ENCODE measurements at places on chromosomes 3 and 15.
A peak's percentile ranks its signal among the peaks of the same experiment; 100 is the strongest.

GRCh38 chr3:193828477-193828876 lies 235.5 kb downstream of the OPA1 start:
- DNase-seq = no peak

- no peak for DNase-seq
Measured at GRCh38 chr3:75049533-75049932, 435.1 kb upstream of the CNTN3 start.

DNA sequence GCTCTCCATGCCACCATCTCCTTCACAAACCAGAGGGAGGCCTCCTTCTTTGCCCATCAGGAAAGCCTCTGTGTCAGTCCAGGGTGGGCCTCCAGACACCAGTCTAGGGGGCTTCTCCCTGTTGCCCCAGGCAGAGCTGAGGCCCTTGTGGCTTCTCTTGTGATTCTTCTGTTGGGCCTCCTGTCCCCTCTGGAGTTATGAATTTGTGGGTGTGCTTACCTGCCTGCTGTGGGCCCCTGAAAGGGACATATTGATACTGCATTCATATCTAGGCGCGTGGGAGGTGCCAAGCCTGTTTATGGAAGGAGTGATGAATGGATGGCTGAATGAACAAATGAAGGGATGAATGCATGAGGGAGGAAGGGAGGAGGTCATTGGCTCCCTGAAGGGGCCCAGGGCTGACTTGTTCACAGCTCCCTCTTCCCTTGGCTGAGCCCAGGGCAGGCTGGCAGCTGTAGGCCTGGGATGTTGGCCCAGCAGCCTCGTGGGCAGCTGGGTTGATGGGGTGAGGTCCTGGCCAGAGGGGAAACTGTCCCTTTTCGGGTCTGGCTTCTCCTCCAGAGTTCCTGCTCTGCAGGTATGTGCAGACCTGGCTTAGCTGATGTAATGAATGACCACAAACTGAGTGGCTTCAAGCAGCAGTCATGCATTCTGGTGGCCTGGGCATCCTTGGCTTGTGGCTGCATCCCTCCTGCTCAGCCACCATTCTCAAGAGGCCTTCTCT lies 195.4 kb downstream of the GOLGA6L6 start:
- no peak for DNase-seq

- no peak for DNase-seq
Measured at GRCh38 chr15:95329362-95329761, 1001.1 kb upstream of the NR2F2 start.

DNA sequence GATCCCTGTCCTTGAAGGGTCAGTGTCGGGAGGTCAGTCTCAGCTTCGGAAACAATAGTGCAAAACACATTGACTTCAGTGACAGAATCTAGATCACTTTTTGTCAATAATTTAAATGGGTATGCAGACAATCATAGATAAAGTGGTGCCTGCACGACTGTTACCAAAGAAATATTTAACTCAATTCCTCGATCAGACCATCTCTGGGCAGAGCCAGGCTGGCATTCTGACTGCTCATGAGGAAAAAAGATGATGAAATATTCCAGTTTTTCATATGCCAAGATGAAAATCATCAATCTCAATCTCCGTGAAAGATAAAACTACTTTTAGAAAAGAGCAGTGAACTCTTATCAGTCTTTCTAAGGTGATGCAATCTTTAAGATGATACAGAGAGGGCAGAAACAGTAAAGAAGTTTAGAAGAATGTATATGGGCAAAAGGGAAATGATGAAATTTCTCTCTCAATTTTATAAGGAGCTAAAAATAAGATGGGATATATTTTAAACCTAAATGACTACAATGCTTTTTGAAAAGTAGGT lies 169.9 kb downstream of the WDR72 start:
- no peak for DNase-seq

DNA sequence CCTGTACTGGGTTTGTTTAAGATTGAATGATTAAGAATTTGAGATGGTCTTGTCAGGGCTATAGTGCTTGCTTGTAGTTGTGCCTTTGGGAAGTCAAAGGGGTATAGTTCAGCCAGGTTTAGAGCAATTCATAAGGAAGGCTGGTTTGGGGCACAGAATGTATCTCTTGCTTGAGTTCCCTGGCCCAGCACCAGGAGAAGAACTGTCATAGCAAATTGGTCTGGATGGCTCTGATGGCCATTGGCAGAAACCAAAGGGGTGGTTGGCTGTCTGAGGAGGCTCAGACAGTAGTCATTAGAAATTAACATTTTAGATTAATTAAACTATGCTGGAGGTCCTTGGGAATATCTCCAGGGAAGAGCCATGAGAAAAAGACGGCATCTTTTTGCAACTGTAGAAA lies 25.4 kb upstream of the OTOL1 start:
- DNase-seq = no peak

- no peak for DNase-seq
Measured at GRCh38 chr15:58929891-58930416, 3.5 kb downstream of the SLTM start.

GRCh38 chr15:92393071-92393979 lies at the start of gene ST8SIA2:
Gene ST8SIA2 (plus strand): TSS chr15:92393881. CDS start chr15:92394065, 184 bp downstream.
- no peak for DNase-seq

DNA sequence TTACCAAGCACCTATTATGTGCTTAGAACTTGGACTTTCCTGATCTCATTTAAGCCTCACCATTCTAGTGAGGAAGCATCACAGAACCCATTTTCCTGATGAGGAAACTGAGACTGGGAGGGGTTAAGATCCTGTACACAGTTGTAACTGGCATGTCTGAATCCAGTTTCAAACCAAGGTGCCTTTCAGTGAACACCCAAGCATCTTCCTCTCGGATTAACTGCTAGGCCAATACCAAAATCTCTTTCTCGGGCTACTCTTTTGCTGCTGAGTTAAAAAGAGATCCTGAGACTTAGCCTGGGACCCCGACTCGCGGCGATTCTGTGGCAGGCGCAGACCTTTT lies 578 bp upstream of the CEMIP start:
- DNase-seq = no peak

- DNase-seq = no peak
Measured at GRCh38 chr15:34259566-34259965, 34.8 kb downstream of the EMC4 start.

GRCh38 chr3:150870406-150870805 lies 34.8 kb downstream of the MINDY4B start:
- DNase-seq = no peak

- DNase-seq = no peak
Measured at GRCh38 chr15:52350423-52350822, 54.8 kb upstream of the MYO5C start.

- no peak for DNase-seq
Measured at GRCh38 chr15:98401029-98401428, 247.3 kb upstream of the IGF1R start.

DNA sequence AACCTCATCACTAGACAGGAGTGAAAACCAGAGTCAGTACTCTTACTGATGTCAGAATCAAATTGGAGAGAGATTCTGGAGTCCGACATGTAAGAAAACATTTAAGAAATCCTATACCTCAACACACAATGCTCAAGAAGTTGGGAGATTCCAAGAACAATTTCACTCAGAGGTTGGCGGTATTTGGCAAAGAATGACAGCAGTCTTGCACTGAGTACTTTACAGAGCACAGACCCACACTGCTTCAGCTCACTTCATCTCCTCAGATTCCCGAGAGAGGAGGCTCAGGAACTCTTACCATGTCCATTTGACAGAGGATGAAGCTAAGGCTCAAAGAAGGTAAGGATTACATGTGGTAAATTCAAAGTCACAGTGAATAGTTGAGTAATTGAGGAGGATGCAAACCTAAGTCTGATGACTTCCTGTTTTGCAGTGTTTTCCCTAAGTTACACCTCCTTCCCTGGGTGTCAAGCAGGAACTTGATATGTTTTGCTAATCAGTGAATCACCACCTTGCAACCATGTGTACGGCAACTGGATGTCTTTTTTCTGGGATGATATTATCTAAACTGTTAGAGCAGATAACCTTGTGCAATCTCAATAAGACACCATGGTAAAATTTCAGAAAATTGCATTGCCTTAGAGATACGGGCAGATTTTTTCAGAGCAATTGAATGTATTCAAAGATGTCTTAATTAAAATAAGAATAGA lies 61.3 kb upstream of the MME start:
- no peak for DNase-seq

- no peak for DNase-seq
Measured at GRCh38 chr15:55526559-55527036, 18.6 kb upstream of the DNAAF4 start.

- peak; percentile 78 for DNase-seq
Measured at GRCh38 chr15:40367686-40368611, 9.9 kb downstream of the DISP2 start.

- DNase-seq = no peak
Measured at GRCh38 chr3:144351773-144352365, 380.2 kb downstream of the DIPK2A start.

GRCh38 chr15:92430069-92430440 lies 36.4 kb downstream of the ST8SIA2 start:
- DNase-seq = no peak

DNA sequence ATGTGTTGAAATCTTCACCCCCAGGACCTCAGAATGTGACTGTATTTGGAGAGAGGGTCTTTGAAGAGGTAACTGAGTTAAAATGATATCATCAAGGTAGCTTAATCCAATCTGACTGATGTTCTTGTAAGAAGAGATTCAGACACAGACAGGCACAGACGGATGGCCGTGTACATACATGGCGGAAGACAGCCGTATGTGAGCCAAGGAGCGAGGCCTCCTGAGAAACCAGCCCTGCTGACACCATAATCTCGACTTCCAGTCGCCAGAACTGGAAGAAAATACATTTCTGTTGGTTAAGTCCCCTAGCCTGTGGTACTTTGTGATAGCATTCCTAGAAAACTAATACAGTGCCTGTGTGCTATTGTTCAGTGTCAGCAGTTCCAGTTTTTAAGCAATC lies 73.6 kb downstream of the APBA2 start:
- DNase-seq = no peak

DNA sequence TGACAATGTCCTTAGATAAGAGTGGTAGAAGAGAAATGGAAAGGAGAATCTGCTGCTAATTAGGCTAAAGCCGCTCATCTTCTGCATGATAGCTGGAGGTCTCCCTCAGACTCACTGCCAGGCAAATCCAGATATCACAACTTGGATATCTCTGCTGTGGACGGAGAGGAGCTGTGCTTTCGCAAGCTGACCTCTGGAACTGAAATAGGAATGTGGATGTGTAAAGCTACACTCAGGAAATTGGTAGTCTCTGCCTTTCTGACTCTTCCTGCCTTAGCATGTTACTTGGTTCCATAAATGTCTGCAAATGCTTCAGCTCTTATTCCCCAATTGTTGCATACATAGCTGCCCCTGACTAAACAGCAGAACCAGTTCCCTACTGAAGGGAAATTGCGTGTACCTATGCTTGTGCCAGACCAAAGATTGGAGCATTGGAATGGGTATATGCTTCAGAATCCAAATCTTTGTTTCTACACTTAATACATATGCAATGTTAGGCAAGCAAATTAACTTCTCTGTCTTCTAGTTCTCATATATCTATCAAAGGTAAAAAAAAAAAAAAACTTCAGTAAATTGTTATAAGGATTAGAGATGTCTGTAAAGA lies 74.7 kb upstream of the ROBO2 start:
- DNase-seq = no peak

DNA sequence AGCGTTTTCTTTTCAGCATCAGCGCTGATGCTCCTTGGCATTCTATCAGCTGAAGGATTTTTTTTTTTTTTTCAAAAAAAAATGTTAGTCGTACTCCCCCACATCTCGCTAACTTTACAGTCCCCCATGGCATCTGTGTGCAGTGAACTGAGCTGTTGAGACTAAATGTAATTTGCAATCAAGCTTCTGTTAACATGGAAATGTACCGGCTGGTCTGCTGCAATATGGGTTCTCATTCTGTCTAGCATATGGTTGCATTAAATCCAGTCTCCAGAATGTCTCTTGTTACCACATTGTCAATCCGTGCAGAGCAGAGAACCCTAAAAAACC lies 32.2 kb upstream of the TPRG1 start:
- DNase-seq = no peak

DNA sequence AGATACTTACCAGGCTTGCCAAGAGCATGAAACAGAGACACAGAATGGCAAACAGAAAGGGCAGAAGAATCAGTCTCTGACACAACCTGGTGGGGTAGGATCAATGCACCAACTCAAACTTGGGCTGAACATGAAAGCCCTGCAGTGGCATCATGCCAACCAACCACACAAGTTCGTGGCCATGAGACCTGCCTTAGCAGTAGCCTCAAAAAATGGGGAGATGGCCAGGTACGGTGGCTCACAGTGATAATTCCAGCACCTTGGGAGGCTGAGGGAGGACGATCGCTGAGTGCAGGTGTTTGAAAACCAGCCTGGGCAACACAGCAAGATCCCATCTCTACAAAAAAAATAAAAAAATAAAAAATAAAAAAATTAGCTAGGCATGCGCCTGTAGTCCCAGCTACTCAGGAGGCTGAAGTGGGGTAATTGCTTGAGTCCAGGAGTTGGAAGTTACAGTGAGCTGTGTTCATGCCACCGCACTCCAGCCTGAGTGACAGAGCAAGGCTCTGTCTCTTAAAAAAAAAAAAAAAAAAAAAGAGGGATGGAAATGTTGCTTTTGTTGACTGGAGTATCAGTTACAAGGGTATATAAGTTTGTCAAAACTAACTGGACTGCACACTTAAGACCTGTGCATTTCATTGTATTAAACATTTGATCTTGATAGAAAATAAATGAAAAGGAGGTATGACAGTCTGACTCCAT lies 93.4 kb downstream of the XXYLT1 start:
- DNase-seq = no peak

DNA sequence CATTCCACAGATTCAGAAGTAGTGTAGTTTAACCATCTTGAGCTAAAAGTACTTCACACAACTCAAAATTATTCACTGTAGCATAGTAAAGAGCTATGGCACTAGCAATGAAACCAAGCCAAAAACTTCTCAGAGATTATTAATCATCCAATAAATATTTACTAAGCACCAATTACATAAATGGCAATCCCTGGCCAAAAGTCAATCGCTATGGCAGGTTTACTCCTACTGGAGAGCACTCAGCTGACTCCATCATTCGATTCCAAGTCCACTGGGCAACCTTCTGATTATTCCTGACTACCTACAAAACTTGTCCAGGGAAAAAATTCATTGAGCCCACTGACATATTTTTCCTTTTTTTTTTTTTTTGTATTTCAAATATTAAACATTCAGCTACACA lies 23.9 kb downstream of the ATP13A3 start:
- no peak for DNase-seq

DNA sequence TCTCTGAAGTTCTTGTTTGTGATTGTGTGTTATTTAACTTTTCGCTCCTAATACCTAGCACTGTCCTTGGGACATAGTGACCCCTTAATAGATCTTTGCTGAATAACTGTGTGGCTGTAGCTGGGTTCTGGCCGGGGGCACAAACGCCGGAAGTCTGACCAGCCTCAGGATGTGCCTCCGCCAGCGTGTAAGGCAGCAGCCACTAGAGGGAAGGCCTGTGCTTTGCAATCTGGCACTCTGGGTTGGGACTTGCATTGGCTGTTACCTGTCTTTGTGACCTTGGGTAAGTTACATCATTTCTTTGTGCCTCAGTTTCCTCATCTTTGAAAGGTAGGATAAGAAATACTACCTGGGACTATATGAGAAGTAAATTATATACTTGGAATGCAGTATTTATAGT lies 158.7 kb downstream of the GHSR start:
- no peak for DNase-seq

GRCh38 chr3:31420311-31420710 lies 112.4 kb upstream of the STT3B start:
- DNase-seq = no peak

GRCh38 chr3:152769523-152769922 lies 65.4 kb upstream of the P2RY1 start:
- no peak for DNase-seq

Measured in stimulated activated CD8-positive, alpha-beta memory T cell treated with anti-CD3 and anti-CD28 coated beads, Interleukin-15, amount 100 ng/mL, for 4 hours (primary cell).